Activated T-helper 17 cell treated with anti-CD3 and anti-CD28 coated beads, Interleukin-2, amount 50 U/mL, for 72 hours (primary cell): ENCODE measurements at places on chromosomes 4 and X.

DNA sequence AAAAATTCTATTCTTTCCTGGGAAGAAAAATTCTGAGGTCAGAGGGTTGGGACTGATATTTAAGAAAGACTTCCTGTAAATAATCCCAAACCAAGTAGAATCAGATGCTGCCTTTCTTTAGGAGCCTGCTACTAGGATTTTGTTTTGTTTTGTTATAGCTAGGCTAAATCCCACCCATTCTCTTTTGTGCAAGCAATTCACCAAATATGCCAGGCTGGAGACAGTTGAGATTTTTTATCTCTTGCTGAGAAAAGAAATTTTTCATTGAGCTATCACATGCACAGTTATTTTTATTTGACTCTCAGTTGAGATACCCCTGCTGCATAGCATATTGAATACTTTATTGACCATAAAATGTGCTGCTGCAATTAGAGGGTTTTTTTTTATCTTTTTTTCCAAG lies 196.0 kb downstream of the KCNIP4 start:
- ATAC-seq, result no peak

GRCh38 chr4:152943672-152944071 lies 7.5 kb downstream of the FHDC1 start:
- no peak for ATAC-seq

DNA sequence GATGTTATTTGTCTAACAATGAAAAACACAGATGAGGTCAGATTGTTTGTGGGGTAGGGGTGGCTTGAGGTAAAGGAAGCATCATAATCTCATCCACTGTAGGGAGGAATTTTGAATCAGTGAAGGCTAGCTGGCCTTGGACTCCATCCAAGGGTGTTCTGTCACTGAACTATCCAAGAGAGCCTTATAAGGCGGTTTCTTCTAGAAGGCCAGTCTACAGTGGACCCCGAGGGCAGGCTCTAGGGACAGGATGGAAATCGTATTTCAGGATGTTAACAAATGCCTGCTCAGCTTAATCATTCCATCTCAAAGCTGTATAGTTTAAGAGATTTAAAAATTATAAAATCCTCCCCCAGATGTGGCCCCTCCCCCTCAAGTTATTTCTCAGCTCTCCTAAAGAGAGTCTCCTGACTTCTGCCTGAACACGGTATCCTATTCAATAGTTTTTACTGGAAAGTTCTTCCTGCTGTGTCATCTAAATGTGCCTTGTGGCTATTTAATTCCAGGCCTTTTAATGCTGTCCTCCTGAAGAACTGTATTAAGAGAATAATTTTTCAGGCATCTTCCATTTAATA lies 8.0 kb downstream of the IGFBP7 start:
- no peak for ATAC-seq

- no peak for ATAC-seq
These were observed 185.2 kb downstream of the UNC5C start for GRCh38 chr4:95363559-95363925.

GRCh38 chrX:133685822-133686221 lies 270.5 kb upstream of the GPC4 start:
- ATAC-seq, result no peak

- no peak for ATAC-seq
These were observed 4.4 kb downstream of the CDK16 start for GRCh38 chrX:47222751-47223350.

- ATAC-seq, result no peak
These were observed 149.9 kb downstream of the FGF16 start for GRCh38 chrX:77597090-77597489.

DNA sequence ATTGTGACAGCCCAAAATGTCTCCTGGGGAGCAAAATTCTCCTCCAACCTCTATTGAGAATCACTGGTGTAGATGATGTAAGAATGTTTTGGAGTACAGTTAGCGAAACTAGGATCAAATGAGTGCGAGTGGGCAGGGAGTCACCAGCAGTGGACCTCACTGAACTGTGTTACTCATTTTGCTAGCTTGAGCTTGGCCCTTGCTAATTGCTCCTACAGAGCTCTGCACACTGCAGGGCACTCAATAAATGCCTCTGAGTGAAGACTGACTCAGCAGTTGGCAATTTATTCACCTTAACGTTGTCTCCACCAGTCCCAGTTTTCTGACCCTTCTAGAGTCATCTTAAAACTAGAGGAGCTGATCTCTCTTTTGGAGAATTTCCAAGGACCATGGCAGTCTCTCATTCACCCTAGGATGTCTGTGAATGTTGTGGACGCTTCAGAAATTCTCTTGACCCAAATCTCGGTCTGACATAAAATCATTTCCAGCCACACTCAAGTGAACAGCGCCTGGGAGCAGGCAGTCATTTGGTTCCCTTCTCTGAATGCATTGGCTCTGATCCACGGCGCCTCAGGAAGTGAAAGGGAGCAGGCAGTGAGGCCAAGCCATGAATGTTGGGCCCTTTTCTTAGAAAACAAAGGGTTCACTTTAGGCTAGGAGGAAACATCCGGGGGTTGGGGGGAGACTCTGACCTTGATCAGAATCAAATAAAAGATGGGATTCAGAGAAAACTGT lies 148.1 kb downstream of the NWD2 start:
- no peak for ATAC-seq

DNA sequence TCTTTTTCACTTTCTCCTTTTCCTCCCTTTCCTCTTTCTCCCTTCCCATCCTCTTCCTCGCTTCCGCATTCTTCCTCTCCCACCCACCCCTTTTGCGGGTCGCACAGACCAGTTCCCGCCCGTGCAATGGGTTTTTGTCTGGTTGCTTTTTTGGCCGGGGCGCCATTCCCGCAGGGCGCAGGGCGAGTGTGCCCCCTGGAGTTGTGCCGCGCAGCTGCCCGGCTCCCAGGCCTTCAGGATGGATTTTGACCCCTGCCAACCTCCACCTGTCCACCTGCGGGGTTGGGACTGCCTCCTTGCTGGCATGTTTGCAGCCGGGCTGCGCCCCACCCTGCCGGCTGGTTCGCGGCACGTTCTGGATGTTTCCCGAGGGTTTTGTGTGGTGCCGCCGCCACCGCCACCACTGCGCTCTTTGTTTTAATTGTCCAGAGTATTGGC lies 578 bp upstream of the SEL1L3 start:
- ATAC-seq, result no peak

DNA sequence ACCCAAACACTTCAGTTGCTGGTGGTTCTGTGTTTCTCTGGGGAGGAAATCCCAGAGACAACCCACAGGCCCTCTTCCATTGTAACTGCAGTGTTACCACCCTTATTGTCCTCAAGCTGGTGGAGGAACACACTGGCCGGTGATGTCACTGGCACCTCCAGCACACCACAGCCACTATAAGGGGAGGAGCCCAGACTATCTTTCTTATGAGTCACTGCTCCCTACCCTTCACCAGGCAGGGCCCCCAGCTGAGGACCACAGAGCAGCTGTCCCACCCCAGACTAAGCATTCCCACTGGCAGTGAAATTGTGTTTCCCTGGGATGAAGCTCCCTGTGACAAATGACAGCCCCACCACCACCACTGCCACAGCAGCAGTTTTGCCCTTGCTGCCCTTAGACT lies 171.8 kb upstream of the FGF16 start:
- no peak for ATAC-seq

- no peak for ATAC-seq
These were observed 24.0 kb downstream of the UNC5C start for GRCh38 chr4:95524729-95525128.

DNA sequence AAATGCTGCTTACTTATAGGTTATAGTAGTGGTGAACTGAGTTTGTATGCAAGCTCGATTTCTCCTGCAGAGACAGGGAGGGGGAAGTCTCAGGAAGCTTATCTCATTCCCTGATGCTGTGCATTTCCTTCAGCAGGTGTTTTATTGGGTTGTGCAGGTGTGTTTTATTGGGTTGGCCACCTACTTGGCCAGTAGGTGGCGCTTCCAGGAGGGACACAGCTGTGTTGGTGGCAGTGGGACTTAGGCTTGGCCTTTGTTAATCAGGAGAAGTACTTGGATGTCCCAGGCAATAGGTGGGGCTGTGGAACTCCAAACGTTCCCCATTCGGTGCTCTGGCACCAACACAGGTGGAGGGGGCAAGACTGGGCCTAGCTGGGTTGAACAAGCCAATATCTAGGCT lies 196.0 kb upstream of the DCAF8L1 start:
- ATAC-seq, result no peak

DNA sequence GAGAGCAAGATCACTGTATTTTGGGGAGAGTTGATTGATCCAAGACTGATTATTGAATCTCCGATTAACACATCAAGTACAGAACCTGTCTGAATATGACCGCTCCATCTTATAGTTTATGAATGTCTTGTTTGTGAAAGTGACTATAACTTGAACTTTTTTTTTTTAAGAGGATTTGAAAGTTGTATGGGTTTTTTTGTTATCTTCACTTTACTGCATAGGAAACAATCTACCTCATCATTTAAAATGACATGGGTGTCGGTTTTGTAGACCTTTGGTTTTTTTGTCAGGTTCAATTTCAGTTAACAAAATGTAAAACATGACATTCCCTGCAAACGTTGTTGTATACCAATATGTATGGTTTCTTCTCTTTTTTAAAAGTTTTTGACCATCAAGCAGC lies 103.0 kb upstream of the NUDT6 start:
- ATAC-seq, result no peak
